ENCODE measurements at places on chromosomes 7 and 10.
A peak's percentile ranks its signal among the peaks of the same experiment; 100 is the strongest.

DNA sequence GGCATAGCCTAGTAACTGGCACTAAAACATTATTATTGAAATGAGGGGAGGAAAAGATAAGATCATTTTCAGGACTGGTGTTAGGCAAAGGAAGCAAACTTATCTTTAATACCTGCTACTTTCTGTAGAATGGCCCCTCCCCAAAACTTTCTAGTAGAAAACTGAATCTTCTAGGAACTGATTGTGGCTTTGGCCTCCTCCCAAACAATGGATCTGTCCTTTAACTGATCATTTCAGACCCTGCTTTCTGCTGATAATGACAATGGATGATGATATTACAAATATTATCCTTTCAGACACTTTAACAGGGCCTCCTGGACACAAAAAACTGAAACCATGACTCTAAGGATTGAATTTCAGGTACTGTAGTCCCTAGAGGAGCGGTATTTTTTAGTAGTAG lies 55.1 kb downstream of the EZH2 start:
- DNase-seq: no peak

- DNase-seq: no peak
Measured at GRCh38 chr7:95316588-95316987, 7.7 kb downstream of the PON1 start.

GRCh38 chr10:51074238-51075028 lies at the start of gene PRKG1:
Gene PRKG1, plus strand, starts transcription at chr10:51074487.
- peak; percentile 60 for DNase-seq

DNA sequence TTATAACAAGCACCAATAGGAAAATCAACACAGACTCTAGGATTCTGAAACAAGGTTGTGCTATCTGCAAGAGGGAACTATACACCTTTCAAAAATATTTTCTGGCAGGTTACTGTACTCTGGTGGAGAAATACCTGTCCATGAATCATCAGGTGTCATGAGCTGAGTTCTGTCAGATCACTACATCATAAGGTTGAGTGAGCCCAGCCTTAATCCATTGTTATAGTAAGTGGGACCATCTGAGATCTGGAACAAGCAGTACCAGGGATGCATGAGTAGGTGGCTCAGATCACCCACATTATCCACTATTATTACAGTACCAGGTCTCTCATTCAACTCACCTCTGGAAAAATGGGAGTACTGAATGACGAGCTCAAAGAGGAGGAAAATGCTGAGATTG lies 212.4 kb downstream of the DGKI start:
- DNase-seq: no peak

DNA sequence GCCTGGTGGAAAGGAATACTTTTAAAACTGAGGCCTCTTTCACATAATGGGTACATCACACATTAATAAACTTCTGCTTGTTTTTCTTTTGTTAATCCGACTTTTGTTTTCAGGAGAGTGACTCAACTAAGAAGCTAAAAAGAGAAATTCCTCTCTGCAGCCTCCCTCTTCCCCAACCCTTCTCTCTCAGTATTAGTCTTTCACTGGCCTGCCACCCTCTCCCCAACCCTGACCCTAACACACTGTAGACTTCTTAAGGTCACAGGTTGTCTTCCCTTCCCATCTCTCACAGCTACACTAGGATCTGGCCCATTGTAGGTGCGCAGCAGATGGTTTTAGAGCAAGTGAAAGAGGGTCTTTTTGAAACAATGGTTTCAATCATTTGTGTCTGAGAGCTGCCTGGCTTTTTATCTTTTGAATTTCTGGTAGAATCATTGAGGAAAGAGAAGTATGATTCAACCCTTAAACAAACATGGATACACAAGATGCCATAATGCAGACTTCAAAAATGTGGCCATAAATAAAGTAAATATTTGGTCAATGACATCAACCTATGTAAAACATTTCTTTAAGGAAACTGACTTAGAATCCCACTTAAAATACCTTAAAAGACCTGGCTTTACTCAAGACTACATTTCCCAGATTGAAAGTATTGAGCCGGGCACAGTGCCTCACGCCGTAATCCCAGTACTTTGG lies 17.9 kb upstream of the FFAR4 start:
- no peak for DNase-seq

- DNase-seq: no peak
Measured at GRCh38 chr7:112420236-112420861, 29.9 kb upstream of the IFRD1 start.

DNA sequence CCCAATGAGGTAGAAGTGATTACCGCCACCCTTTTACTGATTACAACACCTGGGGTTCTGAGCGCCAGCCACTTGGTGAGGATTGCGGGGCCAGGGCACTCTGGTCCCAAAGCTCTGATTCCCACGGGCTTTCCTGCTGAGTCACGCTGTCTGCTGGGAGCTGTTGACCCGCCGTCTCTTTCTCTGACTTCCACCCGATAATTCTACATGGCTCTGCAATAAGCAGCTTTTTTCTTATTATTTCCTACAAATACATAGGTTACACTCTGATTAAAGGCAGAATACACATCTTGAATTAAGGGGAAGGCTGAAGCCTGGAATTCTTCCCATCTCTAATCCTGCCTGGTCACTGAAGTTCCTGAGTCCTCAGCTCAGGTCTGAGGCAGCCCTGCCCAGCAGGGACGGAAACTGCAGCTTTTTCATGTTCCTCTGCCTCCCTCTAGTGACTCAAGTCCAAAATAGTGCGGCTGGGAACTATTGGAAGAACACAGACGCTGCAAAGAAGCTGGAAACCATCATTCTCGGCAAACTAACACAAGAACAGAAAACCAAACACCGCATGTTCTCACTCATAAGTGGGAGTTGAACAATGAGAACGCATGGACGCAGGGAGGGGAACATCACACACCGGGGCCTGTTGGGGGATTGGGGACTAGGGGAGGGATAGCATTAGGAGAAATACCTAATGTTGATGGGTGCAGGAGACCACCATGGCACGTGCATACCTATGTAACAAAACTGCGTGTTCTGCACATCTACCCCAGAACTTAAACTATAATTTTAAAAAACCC lies 178.3 kb downstream of the PRKCQ start:
- DNase-seq: peak; percentile 78

DNA sequence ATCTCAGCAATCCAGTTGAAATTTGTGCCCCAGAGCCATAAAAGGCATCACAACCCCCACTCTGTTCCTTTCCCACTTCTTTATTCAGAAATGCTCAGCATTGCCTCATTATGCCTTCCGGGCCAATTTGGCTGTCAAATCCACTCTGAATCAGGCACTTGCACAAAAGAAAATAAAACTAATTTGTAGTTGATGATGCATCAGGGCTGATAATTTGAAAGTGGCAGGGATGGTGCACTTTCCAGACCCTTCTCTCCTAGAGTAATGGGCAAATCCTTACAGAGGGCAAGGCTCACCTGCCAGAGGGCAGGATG lies 147.9 kb upstream of the PDE1C start:
- DNase-seq: no peak

- DNase-seq: no peak
Measured at GRCh38 chr7:714251-714671, 12.2 kb upstream of the DNAAF5 start.

DNA sequence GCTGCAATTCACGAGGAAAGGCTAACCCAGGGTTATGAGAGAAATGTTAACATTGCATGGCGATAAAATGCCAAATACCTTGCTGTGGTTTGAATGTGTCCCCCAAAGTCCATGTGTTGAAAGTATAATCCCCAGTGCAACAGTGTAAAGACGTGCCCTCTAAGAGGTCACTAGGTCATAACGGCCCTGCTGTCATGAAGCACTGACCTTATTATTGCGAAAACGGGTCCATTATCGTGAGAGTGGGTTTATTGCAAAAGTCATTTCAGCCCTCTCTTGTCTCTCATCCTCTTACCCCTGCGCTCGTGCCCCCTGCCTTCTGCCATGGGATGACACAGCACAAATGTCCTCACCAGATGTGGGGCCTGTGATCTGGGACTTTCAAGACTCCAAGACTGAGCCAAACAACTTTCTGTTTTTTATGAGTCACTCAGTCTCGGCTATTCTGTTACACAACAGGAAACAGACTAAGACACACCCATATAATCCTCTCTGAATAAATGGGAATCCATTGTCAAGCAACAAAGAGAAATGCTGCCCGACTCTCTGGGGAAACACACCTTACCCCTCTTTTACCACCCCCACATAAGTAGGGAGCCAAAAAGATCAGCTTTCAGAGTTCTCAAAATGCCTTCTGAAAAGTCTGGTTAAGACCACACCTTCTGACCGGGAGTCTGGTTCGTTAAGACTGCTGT lies 73.1 kb upstream of the UCN3 start:
- DNase-seq: peak; percentile 66

- no peak for DNase-seq
Measured at GRCh38 chr10:90062786-90063185, 361.4 kb downstream of the KIF20B start.

GRCh38 chr7:28550580-28551186 lies 138.4 kb downstream of the CREB5 start:
- no peak for DNase-seq

GRCh38 chr7:119959811-119960210 lies 313.2 kb upstream of the KCND2 start:
- DNase-seq: peak; percentile 30

- DNase-seq: no peak
Measured at GRCh38 chr7:44867073-44867995, 18.0 kb downstream of the PURB start.

DNA sequence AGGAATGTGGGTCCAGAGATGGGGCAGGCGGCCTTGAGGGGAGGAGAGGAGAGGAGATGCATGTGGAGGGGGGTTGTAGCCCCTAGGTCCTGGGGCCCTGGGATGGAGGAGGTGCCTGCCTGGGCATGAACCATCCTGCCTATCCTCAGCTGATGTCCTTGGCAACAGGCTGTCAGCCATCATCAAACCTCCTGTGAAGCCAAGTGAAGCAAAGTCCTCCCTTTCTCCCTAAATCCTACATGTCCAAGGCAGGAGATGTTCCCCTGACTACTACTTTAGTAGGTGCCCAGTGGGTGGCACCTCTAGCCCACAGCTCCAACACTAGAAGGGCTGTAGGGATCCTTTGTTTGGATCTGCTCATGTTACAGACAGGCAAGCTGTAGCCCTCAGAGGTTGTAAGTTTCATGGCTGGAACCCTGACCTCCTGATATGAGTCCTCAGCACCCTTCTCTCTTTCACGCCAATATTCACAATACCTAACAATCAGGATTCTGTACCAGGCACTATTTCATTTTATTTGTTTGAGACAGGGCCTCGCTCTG lies 66.6 kb upstream of the SYPL1 start:
- peak; percentile 20 for DNase-seq

DNA sequence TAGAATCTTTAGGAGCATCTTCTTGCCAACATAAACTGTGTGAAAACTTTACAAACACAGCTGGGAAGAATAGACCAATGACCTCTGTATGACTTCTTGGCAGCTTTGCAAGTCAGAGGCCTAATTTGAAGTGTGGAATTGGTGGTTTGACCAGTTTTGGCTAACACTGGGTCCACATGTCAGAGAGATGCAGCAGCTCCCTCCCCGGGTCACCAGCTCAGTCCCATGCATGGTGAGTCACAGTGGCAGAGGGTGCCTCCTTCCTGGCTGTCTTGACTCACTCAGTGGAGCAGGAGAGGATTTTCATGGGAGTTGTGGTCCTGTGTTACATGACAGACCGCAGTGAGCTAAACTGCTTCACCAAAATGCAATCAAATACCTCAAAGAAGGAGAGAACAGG lies 8.2 kb upstream of the STARD3NL start:
- peak; percentile 17 for DNase-seq

DNA sequence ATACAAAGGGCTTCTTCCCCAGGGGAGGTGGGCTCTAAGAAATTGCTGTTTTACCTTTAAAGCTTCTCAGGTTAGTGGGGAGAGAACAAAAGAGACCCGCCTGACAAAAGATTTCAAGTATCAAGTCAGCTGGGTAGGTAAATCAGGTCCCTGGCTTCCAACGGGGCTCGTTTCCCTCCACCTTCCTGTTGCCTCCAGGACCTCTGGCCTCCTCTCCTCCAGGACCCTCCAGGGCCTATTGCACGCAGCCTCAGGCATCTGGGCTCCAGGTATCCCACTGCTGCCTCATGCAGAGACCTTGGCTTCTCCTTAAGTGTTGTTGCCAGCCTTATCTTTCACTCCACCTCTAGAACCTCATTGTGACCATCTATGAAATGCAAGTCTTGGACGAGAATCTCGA lies 2.9 kb downstream of the BNIP3 start:
- DNase-seq: no peak

DNA sequence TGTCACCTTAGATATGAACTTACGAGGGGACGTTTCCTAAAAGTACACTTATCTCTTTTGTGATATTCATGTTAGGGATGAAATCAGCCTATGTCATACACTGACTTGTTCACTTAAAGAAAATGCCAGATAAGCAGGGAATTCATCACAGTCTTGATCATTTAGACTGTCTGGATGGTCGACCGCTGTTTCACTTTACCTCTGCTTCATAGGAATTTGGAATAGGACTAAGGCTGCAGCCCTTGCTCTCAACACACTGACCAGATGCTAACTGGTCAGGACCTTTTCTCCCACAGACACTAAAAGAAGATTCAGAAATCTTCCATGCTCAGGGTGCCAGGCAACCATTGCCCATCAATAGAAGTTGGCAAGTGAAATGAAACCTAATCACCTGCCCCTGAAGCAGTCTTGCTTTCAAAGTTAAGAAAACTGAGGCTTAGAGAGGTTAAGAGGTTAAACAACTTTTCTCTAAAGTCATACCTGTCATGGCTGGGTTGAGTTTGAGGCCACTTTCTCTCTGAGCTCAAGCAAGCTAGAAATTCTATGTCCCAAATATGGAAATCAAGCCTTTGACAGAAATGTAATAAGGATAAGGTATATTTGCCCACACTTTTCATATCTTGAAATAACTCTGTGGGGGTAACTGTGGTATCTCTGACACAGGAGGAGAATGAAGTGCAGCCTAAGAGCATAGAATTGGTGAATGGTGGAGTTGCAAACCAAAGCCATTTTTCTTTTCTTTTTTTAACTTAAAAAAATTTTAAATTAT lies 77.1 kb downstream of the MAP3K8 start:
- no peak for DNase-seq

GRCh38 chr7:94907026-94907810 lies at the start of gene PPP1R9A:
Gene PPP1R9A, plus strand, starts transcription at chr7:94907594. Its CDS starts 2,520 bp downstream, at chr7:94910114.
- no peak for DNase-seq

DNA sequence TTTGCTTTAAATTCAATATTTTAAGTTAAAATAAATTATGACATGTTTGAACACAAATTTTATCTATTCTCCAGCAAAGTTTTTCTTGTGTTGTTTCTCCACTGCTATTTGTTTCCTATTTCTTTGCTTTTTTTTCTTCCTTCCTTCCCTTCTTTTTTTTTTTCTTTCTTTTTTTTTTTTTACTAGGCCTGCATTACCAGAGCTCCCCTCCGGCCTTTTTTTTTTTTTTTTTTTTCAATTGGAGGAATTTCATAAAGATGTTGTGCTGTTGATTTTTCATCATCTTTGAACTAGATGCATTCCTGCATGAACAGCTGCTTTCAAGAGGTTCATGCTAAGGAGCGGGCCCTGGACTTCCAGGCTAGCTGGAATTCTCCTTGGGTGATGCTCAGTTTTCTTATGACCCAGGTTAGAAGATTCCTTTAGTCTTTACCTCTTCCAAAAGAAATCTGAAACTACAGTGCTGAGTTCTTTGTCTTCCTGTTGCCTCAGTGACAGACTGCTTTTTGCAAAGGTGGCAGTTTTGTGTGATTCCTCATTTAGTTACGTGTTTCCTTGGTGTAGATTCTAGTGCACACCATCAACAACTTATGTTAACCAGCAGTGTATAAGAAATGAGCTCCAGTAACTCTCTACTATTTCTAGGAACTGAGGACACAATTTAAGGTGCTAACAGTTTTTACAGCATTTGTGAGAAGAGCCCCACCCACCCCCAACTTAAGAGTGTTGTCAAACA lies 4.8 kb upstream of the CAMK1D start:
- no peak for DNase-seq

- no peak for DNase-seq
Measured at GRCh38 chr7:128867842-128868623, 5.4 kb downstream of the ATP6V1F start.

Measured in fibroblast of skin of left quadriceps (primary cell).